ENCODE measurements at places on chromosomes 2 and 18.

DNA sequence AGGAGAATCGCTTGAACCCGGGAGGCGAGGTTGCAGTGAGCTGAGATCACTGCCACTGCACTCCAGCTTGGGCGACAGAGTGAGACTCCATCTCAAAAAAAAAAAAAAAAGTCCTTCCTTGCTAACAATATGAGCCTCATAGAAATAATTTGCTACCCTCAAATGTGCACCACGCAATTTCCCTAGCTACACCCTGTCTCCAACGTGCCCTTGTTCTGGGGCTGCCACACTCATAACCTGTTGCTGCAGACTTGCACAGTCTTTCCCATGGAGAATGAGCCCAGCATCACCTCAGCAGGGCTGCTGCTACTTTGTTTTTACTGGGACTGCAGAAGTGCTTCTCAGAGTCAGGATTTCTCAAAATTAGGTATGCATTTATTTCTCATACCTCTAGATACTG, 46.4 kb upstream of the ZNG1B start:
- DNase-seq, result no peak

DNA sequence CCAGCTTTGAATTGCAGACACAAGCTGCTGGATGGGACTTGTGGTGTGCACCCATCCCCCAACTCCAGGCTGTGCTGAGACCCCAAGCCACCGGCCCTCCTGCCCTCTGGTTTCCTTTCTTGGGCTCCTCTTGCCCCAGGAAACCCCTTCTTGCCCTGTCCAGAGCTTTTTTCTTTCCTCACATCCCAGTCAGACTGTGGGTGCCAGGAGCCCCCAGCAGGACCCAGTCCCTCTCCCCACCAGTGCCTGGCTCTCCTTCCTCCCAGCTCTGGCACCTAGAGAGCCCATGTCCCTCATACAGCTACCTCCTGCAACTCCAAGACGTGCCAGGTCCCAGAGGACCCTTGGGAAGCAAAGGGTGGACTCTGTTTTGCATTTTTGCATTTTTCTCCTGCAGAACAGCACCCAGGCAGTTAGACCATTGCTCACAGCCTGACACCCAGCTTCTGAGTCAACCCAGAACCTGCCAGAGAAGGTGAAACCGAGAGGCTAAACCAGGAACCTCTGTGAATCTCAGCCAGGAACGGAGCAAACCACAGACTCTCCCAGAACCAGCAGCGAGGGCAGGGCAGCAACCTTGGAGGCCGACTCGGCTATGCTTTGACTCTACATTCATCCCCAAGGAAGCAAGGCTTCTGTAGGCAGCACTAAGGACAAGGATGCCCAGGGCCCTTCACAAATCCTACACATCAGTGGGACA, 221.1 kb downstream of the ANAPC1 start:
- no peak for DNase-seq

DNA sequence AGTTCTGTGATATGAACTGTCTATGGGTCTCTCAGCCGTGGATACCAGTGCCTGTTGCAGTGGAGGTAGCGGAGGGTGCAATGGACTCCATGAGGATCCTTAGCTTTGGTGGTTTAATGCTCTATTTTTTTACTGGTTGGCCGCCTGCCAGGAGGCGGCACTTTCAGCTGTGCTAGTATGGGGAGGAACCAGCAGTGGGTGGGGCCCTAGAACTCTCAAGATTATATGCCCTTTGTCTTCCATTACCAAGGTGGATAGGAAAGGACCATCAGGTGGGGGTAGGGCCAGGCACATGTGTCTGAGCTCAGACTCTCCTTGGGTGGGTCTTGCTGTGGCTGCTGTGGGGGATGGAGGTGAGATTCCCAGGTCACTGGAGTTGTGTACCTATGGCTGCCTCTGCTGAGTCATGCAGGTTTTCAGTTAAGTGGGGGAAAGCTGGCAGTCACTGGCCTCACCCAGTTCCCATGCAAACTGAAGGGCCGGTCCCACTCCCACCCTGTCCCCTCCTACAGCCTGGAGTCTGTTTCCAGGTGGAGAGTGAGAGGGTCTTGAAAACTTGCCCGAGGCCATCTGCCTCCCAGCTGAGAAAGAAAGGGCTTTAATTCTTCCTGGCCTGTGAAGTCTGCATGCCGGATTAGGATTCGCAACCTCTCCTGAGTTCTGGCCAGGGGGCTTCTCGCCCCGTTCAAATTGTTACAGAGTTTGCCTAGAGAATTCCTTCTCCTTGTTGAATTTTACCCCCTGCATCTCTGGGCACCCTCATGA, 14.5 kb downstream of the KCNS3 start:
- DNase-seq, result no peak

DNA sequence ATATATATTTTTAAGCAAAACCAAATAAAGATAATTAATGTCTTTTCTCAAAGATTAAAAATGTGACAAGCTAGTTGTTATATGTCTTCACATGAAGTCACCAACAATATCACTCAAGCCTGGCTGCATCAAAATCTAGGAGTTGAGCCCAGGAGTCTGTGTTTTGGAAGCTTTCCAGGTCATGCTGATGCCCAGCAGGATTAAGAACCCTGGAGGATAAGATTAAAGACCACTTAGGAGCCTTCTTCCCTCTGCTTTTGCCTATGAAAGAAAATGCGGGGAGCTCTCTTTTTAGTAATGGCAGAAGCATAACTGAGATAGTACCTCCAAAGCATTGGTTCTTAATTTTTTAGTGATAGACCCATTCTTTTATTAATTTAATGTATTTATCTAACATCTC, 157.4 kb downstream of the ASXL3 start:
- no peak for DNase-seq

DNA sequence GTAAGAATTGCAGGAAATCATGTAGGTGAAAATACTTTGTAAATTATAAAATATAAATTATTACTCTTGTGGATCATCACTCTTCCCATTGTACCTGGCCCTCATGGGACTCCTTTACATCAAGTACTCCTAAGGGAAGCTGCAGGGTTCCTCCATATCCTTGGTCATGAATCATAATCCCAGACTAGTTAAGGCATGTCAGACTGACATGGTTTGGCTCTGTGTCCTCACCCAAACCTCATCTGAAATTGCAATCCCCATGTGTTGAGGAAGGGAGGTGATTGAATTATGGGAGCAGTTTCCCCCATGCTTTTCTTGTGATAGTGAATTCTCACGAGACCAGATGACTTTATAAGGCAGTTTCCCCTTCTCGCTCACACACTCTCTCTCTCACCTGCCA, 77.1 kb downstream of the CMPK2 start:
- no peak for DNase-seq

DNA sequence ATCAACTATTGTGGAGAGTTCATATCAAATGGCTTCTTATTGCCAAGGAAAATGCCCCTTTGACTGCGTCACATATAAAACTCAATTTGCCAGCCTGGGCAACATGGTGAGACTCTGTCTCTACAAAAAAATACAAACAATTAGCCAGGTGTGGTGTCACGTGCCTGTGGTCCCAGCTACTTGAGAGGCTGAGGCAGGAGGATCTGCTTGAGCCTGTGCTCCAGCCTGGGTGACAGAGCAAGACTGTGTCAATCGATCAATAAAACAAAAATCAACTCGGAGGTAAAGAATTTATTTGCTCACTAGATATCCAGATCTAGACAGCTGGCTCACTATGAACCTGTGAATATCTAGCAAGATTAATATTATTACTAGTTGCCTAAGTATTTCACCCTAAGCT, 1.7 kb upstream of the ZCCHC2 start:
- DNase-seq, result no peak

- no peak for DNase-seq
These were observed 27.5 kb upstream of the C18orf32 start for GRCh38 chr18:49514577-49514976.

- DNase-seq, result no peak
These were observed 970 bp upstream of the ADCYAP1 start for GRCh38 chr18:903701-904100.

DNA sequence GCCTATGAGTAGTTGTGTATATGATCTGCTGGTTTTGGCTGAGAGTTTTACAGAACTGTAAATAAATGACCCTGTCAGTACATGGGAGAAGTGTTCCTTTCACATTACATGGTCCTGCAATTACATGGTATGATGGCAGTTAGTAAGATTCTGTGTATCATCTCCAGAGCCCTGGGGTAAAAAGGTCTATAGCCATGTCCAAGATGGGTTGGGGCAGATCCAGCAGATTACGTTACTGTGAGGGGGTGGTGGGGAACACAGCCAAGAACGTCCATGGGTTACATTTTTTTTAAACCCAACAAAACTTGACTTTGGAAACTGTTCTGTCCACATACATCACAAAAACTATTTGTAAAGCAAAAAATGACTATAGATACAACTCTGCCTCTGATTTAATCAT, 64.2 kb upstream of the LMAN1 start:
- DNase-seq, result no peak

- DNase-seq, result no peak
These were observed 306.6 kb upstream of the VWC2L start for GRCh38 chr2:214104219-214104618.

Measured in stimulated activated CD8-positive, alpha-beta memory T cell treated with anti-CD3 and anti-CD28 coated beads, Interleukin-4, amount 100 ng/mL, for 4 hours (primary cell).